ENCODE measurements at places on chromosomes 7 and 10.

GRCh38 chr7:147664541-147664940, 926.0 kb upstream of the C7orf33 start:
- no peak for DNase-seq

GRCh38 chr10:15197276-15197675, 28.8 kb upstream of the NMT2 start:
- no peak for DNase-seq

- no peak for DNase-seq
Observed at GRCh38 chr10:99973190-99973589, 36.6 kb downstream of the DNMBP start.

DNA sequence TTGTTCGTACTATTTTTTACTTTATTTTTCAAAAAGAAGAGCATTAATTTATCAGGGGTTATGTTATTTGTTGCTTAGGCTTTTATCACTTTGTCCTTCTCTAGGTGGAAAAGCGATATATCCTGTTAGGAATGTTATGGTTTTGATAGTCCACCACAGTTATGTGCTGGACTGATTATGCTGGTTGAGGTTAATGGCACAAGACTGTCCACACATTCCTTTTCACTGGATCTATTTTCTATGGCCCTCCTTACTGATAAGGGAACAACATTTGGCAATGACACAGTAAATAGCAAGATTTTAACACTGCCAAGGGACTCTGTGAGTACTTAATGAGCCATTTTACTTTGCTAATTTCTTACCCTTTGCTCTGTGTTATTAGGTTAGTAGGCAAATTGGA, 1212.3 kb downstream of the NXPH1 start:
- no peak for DNase-seq

Data from pulmonary artery endothelial cell (primary cell).